ENCODE measurements at places on chromosomes 3 and 15. TPM values are rescaled to one million over a fixed set of nuclear protein-coding genes. Genes with fewer than 3 reads are reported as not detected.

GRCh38 chr3:16794257-16794656 lies 90.5 kb upstream of the PLCL2 start:
- no peaks in the 10 kb centered on the region for H3K27me3 ChIP-seq
- H3K36me3 ChIP-seq = no peaks in the 10 kb centered on the region
- H3K4me3 ChIP-seq = no peak overlapping the region
- DNase-seq = no peak
- H3K27ac ChIP-seq = no peak overlapping the region

DNA sequence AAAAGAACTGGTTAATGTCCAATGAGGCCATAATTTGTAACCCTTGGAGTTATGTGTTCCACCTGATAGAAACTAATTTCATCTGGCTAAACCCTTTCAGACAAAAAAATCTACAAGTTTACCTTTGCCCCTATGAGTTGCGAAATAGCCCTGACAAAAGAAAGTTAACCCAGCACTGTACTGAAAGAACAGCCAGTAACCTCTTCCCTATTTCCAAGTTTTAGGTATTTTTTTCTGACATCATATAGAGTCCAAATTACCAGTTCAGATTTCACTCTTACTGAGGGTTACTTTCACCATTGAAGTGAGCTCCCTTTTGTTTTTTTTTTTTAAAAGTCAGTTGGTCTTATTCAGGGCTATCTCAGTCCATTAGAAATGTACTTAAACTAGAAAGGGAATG lies 42.8 kb upstream of the PTPRG start:
- no peaks in the 10 kb centered on the region for H3K36me3 ChIP-seq
- H3K27ac ChIP-seq = no peak overlapping the region
- no peak overlapping the region for H3K4me3 ChIP-seq
- DNase-seq = no peak

GRCh38 chr15:100806157-100806556 lies 73.5 kb upstream of the ALDH1A3 start:
- no peaks in the 10 kb centered on the region for H3K4me1 ChIP-seq
- H3K27me3 ChIP-seq = no peaks in the 10 kb centered on the region
- H3K4me3 ChIP-seq = no peak overlapping the region
- no peaks in the 10 kb centered on the region for H3K36me3 ChIP-seq

The GPR62 gene
- 0.97 TPM for total RNA-seq

GRCh38 chr3:99843590-99844258 lies 26.1 kb downstream of the CMSS1 start:
- H3K36me3 ChIP-seq = no peaks in the 10 kb centered on the region
- no peaks in the 10 kb centered on the region for H3K27me3 ChIP-seq
- H3K27ac ChIP-seq = peak overlapping the region; percentile 44
- no peak overlapping the region for H3K4me3 ChIP-seq

- no peak overlapping the region for H3K4me3 ChIP-seq
- H3K36me3 ChIP-seq = peaks cover 8% of the 10 kb centered on the region
- H3K4me1 ChIP-seq = peaks cover 2% of the 10 kb centered on the region
- H3K27ac ChIP-seq = no peak overlapping the region
Measured at GRCh38 chr3:183809270-183809669, 16.1 kb downstream of the MAP6D1 start.

DNA sequence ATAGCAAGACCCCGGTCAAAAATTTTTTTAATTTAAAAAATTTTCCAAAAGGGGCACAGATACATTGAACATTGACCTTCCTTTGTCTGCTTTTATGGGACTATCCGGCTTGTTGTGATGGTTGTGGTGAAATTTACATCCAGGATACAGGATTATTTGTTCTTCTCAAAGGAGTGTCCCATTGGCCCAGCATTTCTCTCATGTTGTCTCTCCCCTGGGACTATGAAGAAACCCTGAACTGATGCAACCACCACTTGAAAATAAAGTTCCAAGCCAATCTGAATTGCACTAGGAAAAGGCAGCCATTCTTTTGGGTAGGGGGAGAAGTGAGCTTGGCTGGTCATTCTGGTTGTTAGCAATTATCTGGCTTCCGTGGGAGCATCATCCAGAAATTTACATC lies 58.4 kb downstream of the PPARG start:
- H3K4me3 ChIP-seq = no peak overlapping the region
- no peaks in the 10 kb centered on the region for H3K27me3 ChIP-seq
- H3K4me1 ChIP-seq = no peaks in the 10 kb centered on the region
- H3K27ac ChIP-seq = no peak overlapping the region
- DNase-seq = no peak

The ISL2 gene
- 0.77 TPM for total RNA-seq

GRCh38 chr3:42600958-42601675 lies 631 bp downstream of the NKTR start:
- peak overlapping the region; percentile 92 for H3K27ac ChIP-seq
- no peaks in the 10 kb centered on the region for H3K36me3 ChIP-seq
- H3K4me3 ChIP-seq = peak overlapping the region; percentile 77
- no peaks in the 10 kb centered on the region for H3K27me3 ChIP-seq

DNA sequence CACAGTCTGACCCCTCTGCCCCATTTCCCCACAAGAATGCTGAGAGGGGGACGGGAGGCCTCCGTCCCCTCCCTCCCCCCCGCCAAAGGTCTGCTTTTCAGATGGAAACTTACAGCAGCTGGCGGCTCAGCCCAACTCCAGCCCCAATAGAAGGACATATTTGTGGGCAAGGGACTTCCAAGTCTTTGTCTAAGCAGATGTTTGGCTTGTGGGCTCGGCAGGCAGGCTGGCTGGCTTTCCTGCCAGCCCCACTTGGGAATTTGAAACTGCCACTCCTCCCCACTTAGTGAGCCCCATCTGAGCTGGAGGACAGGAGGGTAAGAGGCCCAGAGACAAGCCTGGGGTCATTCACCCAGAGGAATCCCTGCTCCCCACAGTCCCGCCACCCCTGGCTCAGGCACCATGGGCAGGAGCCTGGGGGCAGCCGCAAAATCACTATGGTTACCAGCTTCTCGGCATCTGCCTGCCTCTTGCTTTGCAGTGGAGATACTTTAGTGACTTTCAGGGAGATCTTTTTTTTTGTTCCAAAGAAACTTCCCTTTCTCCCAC lies 53.6 kb downstream of the LMCD1 start:
- H3K4me3 ChIP-seq = no peak overlapping the region
- DNase-seq = no peak
- H3K4me1 ChIP-seq = no peaks in the 10 kb centered on the region
- H3K27me3 ChIP-seq = no peaks in the 10 kb centered on the region
- no peak overlapping the region for H3K27ac ChIP-seq
- no peaks in the 10 kb centered on the region for H3K36me3 ChIP-seq

DNA sequence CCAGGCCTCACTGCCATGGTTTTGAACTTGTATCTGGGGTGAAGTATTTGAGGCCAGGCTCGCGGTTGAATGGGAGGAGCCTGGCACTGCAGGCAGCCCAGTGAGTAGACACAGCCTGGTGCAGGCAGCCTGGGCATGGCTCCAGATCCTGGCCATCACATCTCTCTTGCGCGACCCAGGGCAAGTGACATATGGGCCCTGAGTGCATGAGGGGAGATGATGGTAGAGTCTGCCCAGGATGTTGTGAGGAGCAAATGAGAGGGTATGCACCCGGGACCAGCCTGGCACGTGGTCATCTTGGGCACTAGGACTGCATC lies 103.5 kb downstream of the TBC1D2B start:
- H3K4me1 ChIP-seq = no peaks in the 10 kb centered on the region
- H3K4me3 ChIP-seq = no peak overlapping the region
- no peaks in the 10 kb centered on the region for H3K27me3 ChIP-seq
- H3K27ac ChIP-seq = no peak overlapping the region
- no peak for DNase-seq

The DZIP3 gene
- 22.2 TPM for total RNA-seq

The ZNF662 gene
- total RNA-seq = 8.6 TPM

The PARP15 gene
- total RNA-seq = 0.23 TPM

The POLQ gene
- 1.0 TPM for total RNA-seq

The CHRNA3 gene
- 0.23 TPM for total RNA-seq

DNA sequence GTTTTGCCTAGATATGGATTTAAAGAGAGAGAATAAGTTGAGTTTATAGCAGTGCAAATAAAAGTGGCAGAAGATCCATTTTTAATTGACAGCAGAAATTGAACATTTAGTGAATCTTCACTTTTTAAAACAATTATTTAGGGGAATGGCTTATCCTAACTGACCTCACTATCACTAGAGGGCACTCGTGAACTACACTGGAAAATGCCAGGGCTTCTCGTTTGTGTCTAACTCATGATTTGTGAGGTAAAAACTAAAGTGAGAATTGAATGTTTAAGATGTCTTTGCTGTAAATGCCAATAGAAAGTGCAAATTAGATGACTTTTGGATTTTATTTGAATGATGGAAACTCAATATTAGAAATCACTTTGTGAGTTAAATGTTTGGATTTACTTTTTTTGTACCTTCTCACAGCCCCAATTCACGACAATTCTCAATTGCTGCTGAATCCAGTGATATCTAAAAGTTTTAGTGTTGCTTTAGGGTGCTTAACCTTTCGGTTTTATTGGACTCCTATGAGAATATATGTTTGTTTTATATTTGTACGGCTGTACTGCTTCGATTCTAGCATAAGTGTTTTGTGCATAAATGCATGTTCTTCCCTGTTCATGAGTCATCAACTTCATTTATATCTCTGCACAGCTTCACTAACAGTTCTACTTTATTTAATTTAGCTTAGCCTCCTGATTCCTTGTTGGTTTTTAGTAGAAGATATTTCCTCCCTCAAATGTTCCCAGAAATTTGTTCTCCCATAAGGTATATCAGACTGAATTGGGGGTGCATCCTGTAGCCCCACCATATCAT lies 462.1 kb downstream of the MFSD1 start:
- no peaks in the 10 kb centered on the region for H3K4me1 ChIP-seq
- H3K4me3 ChIP-seq = no peak overlapping the region
- H3K27ac ChIP-seq = no peak overlapping the region
- H3K36me3 ChIP-seq = no peaks in the 10 kb centered on the region

DNA sequence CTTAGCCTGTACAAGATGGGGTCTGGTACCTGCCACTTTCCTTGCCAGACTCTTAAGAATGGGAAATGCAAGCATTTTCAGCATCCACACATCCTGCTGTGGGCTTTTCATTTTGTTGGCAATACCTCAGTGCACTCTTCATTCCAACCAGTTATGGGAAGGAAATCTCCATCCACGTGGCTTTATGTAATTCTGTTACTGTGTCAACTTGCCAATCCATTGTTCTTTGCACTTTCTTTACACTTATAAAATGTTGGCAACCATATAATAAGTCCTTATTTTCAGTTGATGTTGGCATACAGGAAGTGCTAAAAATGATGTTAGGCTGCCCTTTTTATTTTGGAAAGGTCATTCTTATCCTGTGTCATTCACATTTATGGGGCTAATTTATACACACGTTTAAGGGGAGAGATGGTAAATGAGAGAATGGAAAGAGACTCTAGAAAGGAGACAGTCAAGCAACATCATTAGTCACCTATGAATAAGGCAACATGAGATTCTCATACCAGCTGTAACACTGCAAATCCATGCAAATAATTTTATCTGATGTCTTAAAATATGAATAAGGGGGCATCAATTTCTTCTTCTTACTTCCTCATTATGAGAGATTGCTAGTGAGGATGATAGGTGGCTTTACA lies 238.7 kb downstream of the CHST2 start:
- H3K4me3 ChIP-seq = no peak overlapping the region
- H3K27me3 ChIP-seq = no peaks in the 10 kb centered on the region
- H3K4me1 ChIP-seq = peaks cover 4% of the 10 kb centered on the region
- H3K27ac ChIP-seq = no peak overlapping the region
- H3K36me3 ChIP-seq = no peaks in the 10 kb centered on the region
- peak; percentile 11 for DNase-seq

GRCh38 chr3:139297588-139298311 lies 46.1 kb upstream of the MRPS22 start:
- H3K36me3 ChIP-seq = no peaks in the 10 kb centered on the region
- no peaks in the 10 kb centered on the region for H3K4me1 ChIP-seq
- H3K27ac ChIP-seq = no peak overlapping the region

GRCh38 chr3:24917908-24918307 lies 423.3 kb upstream of the THRB start:
- no peaks in the 10 kb centered on the region for H3K27me3 ChIP-seq
- no peak for DNase-seq
- H3K27ac ChIP-seq = no peak overlapping the region
- no peaks in the 10 kb centered on the region for H3K36me3 ChIP-seq

GRCh38 chr3:48926425-48927392 lies 8.1 kb downstream of the ARIH2 start:
- no peak overlapping the region for H3K4me3 ChIP-seq
- H3K27ac ChIP-seq = no peak overlapping the region
- H3K4me1 ChIP-seq = no peaks in the 10 kb centered on the region

- no peaks in the 10 kb centered on the region for H3K27me3 ChIP-seq
- no peaks in the 10 kb centered on the region for H3K4me1 ChIP-seq
- no peak overlapping the region for H3K4me3 ChIP-seq
- no peaks in the 10 kb centered on the region for H3K36me3 ChIP-seq
- no peak for DNase-seq
- H3K27ac ChIP-seq = no peak overlapping the region
Measured at GRCh38 chr15:41853831-41854230, 15.2 kb downstream of the PLA2G4B start.

DNA sequence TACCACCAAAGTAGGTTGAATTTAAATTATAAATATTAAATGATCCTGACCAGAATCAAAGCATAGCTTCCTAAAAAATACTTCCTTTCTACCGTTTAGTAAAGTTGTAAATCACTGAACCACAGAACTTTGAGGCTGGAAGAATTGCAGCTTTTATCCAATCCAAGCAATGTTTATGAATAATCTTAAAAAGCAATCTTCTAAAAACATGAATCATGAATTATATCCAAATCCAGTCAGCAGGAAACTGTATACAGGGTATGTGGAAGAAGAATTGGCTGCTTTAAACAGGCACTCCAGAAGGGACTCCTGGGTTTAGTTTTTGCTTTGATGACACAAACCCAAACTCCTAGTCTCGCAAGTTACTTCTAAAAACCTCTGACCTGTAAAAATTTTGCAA lies 30.2 kb downstream of the HEG1 start:
- peaks cover 6% of the 10 kb centered on the region for H3K4me1 ChIP-seq
- no peaks in the 10 kb centered on the region for H3K27me3 ChIP-seq
- H3K27ac ChIP-seq = no peak overlapping the region

The LEKR1 gene
- 2.2 TPM for total RNA-seq

DNA sequence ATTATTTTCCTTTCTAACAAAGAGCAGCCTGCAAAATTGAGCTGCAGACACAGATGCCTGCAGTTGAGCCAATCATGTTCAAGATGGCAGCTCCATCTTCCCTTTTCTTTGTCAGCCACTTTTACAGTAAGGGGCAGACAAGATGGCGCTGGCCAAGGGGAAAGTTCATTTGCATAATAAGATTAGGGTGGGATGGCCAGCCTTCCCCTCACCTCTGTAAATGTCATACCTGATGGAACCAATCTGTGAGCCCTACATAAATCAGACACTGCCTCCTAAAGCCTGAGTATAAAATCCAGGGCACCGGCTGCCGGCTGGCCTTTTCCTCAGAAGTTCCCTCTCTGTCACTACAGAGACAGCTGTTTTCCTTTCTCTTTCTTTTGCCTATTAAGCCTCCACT lies 15.8 kb downstream of the PATL2 start:
- no peaks in the 10 kb centered on the region for H3K36me3 ChIP-seq
- H3K27ac ChIP-seq = no peak overlapping the region
- H3K27me3 ChIP-seq = no peaks in the 10 kb centered on the region
- no peak overlapping the region for H3K4me3 ChIP-seq
- H3K4me1 ChIP-seq = no peaks in the 10 kb centered on the region
- DNase-seq = no peak

The RTP1 gene
- not detected for total RNA-seq

- no peaks in the 10 kb centered on the region for H3K27me3 ChIP-seq
- no peaks in the 10 kb centered on the region for H3K36me3 ChIP-seq
- no peak overlapping the region for H3K4me3 ChIP-seq
- no peaks in the 10 kb centered on the region for H3K4me1 ChIP-seq
- no peak overlapping the region for H3K27ac ChIP-seq
Measured at GRCh38 chr3:12477256-12477655, 7.0 kb upstream of the TSEN2 start.

The MLF1 gene
- 65.0 TPM for total RNA-seq

GRCh38 chr15:66594344-66594743 lies 28.5 kb upstream of the LCTL start:
- no peaks in the 10 kb centered on the region for H3K4me1 ChIP-seq
- no peak overlapping the region for H3K4me3 ChIP-seq
- no peak overlapping the region for H3K27ac ChIP-seq
- DNase-seq = no peak

Data from prostate gland (tissue), 2 donors.